ENCODE measurements at places on chromosomes 3 and 15. TPM values are rescaled to one million over a fixed set of nuclear protein-coding genes. Genes with fewer than 3 reads are reported as not detected.
A peak's percentile ranks its signal among the peaks of the same experiment; 100 is the strongest.

Gene C3orf22
- total RNA-seq = not detected

DNA sequence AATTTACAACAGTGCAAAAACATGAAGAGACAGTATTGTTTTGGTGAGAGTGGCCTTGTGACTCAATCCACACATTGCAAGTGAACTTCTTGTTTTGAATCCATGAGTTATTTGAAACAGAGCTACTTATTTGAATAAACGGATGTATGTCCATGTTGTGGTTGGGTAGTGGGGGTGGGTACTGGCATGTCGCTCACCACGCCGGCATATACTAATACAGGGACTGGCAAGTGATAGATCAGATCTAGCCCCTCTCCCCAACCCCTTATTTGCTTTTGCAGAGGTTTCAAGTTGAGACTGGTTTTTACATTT, 83.8 kb downstream of the EDEM1 start:
- no peak for DNase-seq

DNA sequence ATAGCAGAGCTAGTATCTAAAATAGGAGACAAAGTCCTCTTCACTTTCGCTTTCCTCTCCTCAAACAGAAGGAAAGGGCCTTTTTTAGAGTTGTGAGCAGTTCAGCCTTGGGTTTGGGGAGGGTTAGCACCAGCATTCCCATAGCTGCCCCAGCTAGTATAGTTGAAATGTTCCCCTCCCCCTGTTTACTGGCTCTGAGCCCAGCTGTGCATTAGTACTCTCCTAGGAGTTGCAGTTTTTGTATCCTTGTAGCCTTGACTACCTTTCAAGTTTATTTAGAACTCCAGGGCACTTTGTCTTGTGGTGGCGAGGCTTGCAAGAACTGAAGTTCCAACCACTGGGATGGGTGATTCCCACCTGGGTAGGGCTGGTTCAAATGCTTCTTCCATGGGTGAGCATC, 245.1 kb upstream of the NAALADL2 start:
- no peak for DNase-seq

GRCh38 chr15:66019826-66020398, 150.6 kb downstream of the RAB11A start:
- no peak for DNase-seq

Gene C3orf52
- total RNA-seq = 64.5 TPM

- no peak for DNase-seq
Measured at GRCh38 chr3:5579139-5579602, 391.7 kb downstream of the EDEM1 start.

- DNase-seq = peak; percentile 58
Measured at GRCh38 chr15:38254051-38254883, 1.6 kb downstream of the SPRED1 start.

- no peak for DNase-seq
Measured at GRCh38 chr3:15796771-15797641, 773 bp downstream of the ANKRD28 start.

Gene BOC
- total RNA-seq = 0.73 TPM

- DNase-seq = no peak
Measured at GRCh38 chr3:166270429-166270828, 433.2 kb upstream of the BCHE start.

DNA sequence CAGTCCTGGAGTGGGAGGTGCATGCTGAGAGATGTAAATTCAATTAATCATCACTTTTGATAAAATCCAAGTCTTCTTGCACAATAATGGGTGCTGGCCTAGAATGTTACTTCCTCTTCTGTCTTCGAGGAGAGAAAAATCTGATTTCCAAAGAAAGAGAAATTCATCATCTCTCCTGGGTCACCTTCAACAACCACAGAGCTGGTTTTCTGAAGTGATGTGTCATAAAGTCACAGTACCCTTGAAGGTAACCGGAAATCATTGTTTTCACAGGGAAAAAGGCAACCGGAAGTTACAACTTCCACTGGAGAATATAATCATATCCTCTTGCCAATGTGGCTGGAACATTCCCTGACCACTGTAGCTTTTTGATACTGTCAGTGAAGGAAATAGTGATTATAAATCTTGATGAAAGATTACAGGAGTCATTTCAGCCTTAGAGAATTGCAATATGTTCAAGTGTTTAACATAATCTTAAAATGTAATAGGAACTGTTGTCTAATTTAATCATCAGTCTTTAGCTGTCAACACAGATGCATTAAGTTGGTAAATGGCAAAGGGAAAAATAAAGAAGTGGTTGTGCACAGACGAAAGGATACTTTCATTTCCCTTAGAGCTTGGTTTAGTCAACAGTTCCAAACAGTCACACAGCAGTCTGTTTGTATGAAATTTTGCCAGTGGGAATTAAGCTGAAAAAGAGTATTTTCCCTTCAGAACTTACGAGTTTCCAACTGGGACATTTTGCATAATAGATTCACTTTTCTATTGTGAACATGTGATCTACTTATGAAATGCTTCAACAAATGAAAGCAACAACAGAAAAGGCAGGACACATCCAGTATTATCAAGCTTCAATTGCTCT, 106.5 kb upstream of the SLC4A7 start:
- no peak for DNase-seq

Gene HGD
- total RNA-seq = 102 TPM

Gene P2RY14
- not detected for total RNA-seq

Gene ATG3
- total RNA-seq = 52.3 TPM

Data from Caco-2 (cell line).